ENCODE measurements at places on chromosomes 5 and 9.

GRCh38 chr5:138149530-138149929 lies 10.3 kb upstream of the NME5 start:
- no peak for DNase-seq

DNA sequence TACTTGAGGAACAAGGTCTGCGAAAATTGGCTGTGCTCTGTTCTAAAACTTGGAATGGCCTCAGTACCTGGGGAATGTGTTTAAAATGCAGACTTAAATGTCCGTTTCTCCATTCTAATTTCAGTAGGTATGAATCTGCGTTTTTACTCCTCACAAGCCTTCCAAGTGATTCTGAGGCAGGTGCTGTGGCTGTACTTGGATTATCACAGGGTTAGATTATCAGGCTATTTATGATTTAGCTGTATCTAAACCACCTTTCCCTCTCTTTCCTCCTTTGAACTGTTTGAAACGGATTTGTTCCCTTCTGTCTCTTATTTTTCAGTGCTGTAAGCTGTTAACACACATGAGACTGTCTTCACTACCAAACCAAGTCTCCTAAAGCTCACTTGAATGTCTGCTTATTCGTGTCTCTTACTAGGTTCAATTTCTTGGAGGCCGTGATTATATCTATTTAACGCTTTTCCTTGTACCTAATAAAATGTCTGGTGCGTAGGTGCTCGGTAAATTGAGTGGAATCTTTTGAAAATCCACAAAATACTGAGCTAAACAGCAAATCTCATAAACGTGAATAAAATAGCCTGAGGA lies 714 bp upstream of the CETN3 start:
- no peak for DNase-seq

- DNase-seq, result no peak
These were observed 174.2 kb upstream of the CDH12 start for GRCh38 chr5:23027331-23027730.

DNA sequence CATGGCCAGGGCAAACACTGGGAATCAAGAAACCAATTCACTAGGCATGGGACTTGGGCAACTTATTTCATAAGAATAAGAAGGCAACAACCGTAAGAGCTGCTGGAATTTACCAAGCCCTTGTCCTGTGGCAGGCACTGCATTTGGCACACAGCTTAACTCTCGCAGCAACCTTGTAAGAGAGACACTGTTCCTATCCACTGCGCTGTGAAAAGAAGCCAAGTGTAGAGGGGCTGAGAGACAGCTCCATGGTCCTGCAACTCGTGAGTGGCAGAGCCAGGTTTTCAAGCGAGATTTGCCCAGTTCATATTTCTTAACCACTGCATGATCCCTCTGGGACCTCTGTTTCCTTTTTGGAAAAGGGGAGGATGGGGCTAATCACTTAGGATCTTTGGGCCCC lies 129.3 kb upstream of the STC2 start:
- DNase-seq, result no peak
